ENCODE measurements at places on chromosomes 13 and 19.

DNA sequence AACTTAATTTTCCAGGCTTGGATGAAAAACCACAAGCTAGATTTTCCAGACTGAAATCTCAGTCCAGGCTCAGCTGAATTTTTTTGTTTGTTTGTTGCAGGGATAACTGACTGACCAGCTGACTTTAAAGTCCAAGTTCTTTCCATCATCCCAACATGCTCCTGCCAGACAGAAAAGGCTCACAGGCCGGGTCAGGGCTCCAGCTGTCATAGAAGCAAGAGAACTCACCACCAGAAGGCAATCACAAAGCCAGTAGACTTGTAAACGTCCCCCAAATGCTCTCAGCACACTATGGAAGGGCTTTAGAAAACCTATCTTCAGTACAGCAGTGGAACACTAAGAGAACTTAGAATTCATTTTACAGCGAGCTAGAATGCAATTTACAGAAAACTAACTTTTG is 25.5 kb downstream of the DCLK1 start:
- DNase-seq, result no peak

GRCh38 chr13:65336916-65337315 is 1893.2 kb downstream of the PCDH9 start:
- DNase-seq, result no peak

DNA sequence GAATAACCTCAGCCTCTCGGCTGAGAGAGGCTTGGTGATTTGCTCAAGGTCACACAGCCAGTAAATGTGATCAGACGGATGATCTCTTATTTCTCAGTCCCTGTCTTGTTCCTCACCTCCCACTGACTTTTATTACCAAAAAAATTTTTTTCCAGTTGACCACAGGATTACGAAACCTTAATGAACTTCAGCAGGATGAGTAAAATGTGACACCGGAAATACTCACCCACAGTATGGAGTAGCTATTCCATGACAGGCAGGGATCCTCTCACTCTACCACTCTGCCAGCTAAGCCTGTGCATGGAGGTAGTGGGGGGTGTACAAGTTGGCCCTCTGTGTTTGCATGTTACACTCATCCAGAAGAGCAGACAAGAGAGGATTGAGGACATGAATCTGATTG is 916.4 kb downstream of the UQCRFS1 start:
- no peak for DNase-seq

GRCh38 chr19:45924891-45925447 is 10.4 kb upstream of the NANOS2 start:
- no peak for DNase-seq

DNA sequence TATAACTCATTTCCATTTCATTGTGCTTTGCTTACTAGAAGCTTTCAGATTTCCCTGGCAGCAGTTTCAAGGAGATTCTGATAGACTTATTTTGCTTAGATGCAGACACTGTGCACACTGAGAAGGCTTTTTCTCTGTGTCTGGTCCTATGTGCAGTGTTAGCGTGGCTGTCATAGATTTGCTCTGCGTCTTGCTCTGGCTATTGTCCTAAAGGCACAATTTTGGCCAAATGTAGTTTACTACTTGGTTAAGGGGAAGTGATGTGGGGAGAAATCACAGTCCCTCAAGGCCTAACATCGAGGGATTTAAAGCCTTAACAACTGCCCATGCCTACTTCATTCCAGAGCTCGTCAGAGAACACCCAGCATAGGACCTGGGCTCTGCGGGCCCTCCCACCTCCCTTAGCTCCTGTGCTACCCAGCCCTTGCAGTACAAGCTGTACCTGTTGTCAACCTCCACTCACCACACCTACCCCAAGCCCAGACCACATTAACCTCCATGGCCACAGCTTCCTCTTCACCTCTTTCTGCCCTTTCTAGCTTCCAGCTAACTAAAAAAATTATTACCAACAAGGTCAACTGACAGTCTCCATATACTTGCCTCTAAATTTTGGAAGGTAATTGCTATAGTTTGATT is 38.9 kb upstream of the KATNAL1 start:
- DNase-seq, result no peak

DNA sequence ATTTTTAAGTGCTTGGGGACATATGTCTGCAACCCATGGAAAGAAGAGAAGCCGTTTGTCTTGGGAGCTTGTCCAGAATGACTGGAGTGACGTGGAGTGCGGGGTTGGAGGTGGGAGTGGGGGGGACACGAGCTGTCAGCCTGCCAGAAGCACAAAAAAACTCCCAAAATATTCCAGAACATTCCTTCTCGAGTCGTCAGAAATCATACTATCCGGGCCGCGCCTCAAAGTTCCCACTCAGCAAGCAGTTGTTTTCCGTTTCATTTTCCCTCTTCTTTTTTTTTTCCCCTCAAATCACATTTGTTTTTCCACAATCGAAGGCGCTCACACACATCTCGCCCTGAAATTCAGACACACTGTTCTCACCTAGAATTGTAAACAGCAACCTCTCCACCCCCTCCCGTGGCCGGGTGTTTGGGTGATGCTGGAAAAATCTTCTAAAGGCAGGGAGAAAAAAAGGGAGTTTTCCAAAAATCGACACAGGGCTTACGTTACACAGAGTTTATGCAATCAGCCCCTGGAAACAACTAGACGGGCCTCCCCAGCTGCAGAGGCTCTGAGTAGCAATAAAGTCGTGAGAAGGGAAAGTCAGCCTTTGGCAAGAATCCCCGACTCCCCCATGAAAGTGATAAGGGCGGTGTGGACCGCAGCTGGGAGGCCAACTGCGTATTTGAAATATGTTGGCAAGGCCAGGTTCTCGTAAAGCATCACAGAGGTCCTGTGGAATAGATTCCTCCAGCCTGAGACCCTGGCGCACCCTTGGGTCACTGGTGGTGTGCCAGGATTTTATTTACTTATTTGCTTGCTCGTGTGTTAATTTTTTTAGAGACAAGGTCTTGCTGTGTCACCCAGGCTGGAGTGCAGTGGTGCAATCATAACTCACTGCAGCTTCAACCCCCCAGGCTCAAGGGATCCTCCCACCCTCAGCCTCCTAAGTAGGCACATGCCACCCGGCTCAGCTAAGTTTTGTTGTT is 31.2 kb upstream of the KLF2 start:
- peak; percentile 79 for DNase-seq

DNA sequence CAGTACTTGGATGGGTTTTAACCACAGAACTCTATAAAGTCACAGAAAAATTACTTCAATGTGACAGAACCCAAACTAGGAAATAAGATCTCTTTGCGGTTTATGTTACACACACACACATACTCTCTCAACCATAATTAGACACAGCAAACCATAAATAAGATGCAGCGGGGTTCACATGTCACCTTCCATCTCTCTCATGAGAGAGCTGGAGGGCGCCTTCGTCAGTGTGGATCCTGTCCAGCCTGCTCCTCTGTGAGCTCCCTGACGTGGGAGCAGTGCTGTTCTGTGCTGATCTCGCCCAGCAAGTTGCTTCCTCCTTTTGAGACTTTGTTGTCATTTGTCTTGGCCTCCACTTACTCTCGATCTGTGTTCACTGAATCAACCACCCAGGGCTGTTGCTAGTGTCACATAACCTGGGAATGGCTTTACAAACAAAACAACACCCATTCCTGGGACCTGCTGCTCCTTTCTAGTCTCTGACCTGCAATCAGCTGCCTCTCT is 204.9 kb upstream of the KL start:
- no peak for DNase-seq

GRCh38 chr13:74838096-74838495 is 643.9 kb downstream of the TBC1D4 start:
- no peak for DNase-seq

GRCh38 chr13:84393981-84394625 is 511.8 kb upstream of the SLITRK1 start:
- DNase-seq, result no peak

DNA sequence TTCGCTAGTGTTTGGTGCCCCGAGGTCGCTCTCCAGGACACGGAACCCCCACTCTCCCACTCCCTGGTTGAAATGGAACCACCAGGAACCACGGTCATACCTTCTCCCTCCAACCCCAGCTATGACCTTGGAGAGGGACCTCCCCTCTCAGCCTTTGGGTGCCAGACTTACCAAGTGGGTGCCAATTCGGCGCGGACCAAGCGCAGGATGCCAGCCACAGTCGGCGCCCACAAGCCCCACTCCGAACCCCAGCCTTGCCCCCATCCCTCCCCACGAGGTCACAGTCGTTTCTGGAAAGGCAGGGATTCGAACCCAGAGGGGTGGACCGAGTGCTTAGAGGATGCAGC is 910 bp downstream of the PDE4C start:
- no peak for DNase-seq

- DNase-seq, result no peak
These were observed 75.5 kb upstream of the ADGRE5 start for GRCh38 chr19:14305706-14306105.

- DNase-seq, result peak; percentile 75
These were observed 4.3 kb downstream of the NANOS3 start for GRCh38 chr19:13881251-13881691.

- DNase-seq, result peak; percentile 4
These were observed 238.6 kb downstream of the POU4F1 start for GRCh38 chr13:78364711-78365110.

- peak; percentile 69 for DNase-seq
These were observed 5.2 kb upstream of the ZNF507 start for GRCh38 chr19:32339988-32340874.

DNA sequence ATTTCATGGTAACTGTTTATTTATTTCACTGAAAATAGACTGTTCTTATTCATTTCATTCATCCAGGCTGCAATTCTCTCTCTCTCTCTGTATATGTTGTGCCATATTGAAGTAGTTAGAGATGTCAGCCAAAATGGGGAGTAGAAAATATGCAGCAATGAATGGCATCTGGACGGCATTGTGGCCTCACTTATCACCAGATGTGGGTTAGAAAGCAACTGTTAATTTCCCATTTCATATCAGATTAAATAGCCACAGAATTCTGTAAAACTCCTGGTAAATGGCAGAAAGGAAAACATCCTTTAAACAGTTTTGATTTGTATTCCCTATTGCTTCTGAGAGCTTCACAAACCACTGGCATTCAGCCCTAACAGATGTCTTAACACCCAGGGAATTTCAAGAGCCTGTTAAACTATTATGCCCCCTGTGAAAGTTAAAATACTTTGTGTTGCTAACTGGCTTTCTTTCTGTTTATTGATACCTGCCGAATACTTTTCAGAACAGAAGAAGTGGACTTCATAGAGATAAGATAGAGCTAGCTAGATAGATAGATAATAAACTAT is 1763.3 kb upstream of the MIR17HG start:
- peak; percentile 38 for DNase-seq

- no peak for DNase-seq
These were observed 89.4 kb upstream of the TSHZ3 start for GRCh38 chr19:31438401-31439269.

DNA sequence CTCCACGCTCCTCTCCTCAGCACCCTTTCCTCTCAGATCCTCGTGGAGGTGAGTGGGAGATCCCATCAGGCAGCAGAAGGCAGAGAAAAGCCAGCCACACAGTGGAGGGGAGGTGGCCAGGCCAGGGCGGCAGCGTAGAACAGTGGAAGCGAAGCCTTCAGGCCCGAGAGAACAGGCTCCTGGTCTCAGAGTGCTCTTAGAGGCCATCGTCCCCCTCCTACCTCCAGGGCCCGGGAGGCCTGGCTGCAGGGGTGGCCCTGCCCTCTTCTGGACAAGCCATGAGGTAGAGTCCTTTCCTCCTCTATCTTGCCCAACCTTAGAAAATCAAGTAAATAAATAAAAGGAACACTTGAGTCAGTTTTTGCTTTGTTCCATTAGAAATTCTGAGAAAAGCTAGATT is 202.0 kb downstream of the KATNAL1 start:
- no peak for DNase-seq

GRCh38 chr19:4717966-4718701 is 5.5 kb downstream of the DPP9 start:
- no peak for DNase-seq

GRCh38 chr19:39516270-39516669 is 1.3 kb downstream of the SELENOV start:
- no peak for DNase-seq

GRCh38 chr19:56076498-56076897 is 44.6 kb downstream of the ZNF787 start:
- peak; percentile 85 for DNase-seq
